ENCODE measurements at places on chromosomes 11 and 22. TPM values are rescaled to one million over a fixed set of nuclear protein-coding genes. Genes with fewer than 3 reads are reported as not detected.
A peak's percentile ranks its signal among the peaks of the same experiment; 100 is the strongest.

DNA sequence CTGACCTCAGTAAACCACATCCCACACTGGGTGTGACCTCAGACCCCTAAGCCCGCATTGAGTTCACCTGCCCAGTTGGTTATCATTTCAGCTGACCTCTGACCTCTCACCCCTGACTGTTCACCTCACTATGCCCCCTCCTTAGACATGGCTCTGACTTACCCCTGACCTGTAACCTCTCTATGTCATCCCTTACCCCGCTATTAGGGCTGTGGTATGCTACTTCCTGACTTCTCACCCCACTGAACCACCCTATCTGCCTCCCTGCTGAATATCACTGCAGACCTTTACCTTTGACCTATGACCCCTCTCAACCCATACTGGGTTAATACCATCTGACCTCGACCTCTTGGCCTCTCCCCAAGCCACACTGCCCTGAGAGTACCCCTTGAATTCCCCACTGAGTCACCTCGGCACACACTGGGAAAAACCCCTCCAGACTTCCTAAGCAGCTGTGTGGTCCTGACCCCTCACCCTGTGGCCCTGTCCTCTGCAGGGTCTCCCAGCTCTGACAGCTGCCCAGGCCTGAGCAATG lies 8.3 kb downstream of the PLCB3 start:
- peaks cover 37% of the 10 kb centered on the region for H3K36me3 ChIP-seq
- no peaks in the 10 kb centered on the region for H3K4me1 ChIP-seq
- DNase-seq = no peak
- no peak overlapping the region for H3K27ac ChIP-seq
- no peak overlapping the region for H3K4me3 ChIP-seq
- no peaks in the 10 kb centered on the region for H3K27me3 ChIP-seq

The TMEM109 gene
- 24.1 TPM for total RNA-seq

- peaks cover 12% of the 10 kb centered on the region for H3K36me3 ChIP-seq
- no peak for DNase-seq
- no peak overlapping the region for H3K4me3 ChIP-seq
- no peaks in the 10 kb centered on the region for H3K27me3 ChIP-seq
- peak overlapping the region; percentile 17 for H3K27ac ChIP-seq
- peaks cover 5% of the 10 kb centered on the region for H3K4me1 ChIP-seq
Measured at GRCh38 chr11:66359662-66360087, 11.9 kb downstream of the SLC29A2 start.

The VSIG2 gene
- total RNA-seq = 0.71 TPM

GRCh38 chr11:71499125-71499524 lies 27.9 kb upstream of the KRTAP5-7 start:
- H3K27ac ChIP-seq = no peak overlapping the region
- peaks cover 44% of the 10 kb centered on the region for H3K36me3 ChIP-seq
- H3K4me1 ChIP-seq = peaks cover 2% of the 10 kb centered on the region

- H3K27ac ChIP-seq = no peak overlapping the region
- DNase-seq = no peak
- no peak overlapping the region for H3K4me3 ChIP-seq
Measured at GRCh38 chr11:87719326-87720073, 455.7 kb downstream of the RAB38 start.

The C11orf42 gene
- not detected for total RNA-seq

DNA sequence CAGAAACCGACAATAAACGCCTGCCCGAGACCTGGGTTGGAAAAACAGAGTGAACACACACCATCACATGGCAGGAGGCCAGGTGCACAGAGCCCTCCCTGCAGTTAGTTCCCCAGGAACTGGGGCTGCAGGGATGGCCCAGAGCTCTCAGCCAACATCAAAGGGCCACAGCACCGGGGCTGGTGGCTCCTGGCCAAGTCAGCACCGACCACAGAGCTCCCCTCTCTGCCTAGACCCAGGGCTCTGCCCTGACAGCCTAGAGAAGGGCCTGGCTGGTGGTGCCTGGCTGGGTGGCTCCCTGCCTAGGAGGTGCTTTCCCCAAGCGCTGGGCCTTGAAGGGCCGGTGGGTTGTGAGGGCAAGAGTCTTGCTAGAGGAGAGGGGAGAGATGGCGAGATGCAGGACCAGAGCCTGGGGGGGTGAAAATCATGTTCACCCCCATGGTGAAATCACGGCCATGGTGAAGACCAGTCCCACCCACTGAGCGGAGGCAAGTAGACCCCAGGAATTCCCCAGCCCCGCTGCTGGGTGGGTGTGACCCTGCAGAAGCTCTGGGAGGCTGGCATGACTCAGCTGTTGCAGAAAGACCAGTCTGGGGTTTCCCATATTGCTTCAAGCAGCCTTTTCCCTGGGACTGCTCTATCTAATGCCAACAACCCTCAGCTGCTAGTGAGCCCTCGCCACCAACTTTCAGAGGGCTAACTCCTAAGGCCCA lies 7.2 kb upstream of the BID start:
- no peak overlapping the region for H3K4me3 ChIP-seq
- no peak for DNase-seq
- H3K36me3 ChIP-seq = no peaks in the 10 kb centered on the region
- H3K27ac ChIP-seq = no peak overlapping the region
- no peaks in the 10 kb centered on the region for H3K27me3 ChIP-seq
- H3K4me1 ChIP-seq = peaks cover 17% of the 10 kb centered on the region
